ENCODE measurements at places on chromosomes 7 and 10.

GRCh38 chr7:40301486-40302068 lies 166.8 kb downstream of the SUGCT start:
- DNase-seq: no peak

DNA sequence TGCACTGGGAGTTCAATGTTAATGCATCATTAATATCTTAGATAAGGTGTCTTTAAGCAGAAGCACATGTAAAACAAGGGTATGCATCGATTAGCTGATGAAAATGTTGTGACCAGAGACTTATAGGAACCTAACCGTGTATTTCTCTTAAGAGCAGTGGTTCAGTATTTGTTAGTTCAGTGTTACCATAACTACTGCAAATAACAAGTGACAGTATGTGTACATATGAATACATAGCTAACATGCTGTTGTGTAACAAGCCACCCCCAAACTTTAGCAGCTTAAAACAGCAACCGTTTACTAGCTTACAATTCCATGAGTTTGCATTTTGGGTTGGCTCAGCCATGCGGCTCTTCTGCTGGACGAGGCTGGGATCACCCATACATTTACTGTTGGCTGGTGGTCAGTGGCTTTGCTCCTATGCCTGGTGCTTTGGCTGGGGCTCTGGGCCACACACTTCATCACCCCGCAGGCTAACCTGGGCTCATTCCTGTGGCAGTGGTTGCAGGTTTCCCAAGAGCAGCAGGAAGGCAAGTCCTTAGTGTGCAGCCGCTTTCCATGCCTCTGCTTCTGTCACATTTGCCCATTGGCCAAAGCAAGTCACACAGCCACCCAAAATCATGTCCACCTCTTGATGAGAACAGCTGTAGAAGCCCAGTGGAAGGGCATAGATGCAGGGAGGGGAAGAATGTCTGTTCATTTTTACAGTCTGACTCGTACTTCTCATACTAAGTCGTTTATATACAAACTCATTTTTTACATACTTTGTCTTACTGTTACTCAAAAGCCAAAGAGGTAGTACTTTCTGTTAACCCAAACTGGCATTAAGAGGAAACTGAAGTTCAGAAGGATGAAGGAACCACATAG lies 103.3 kb upstream of the GATA3 start:
- DNase-seq: no peak

- no peak for DNase-seq
These were observed 17.6 kb upstream of the FAM221A start for GRCh38 chr7:23662124-23662983.

- DNase-seq: no peak
These were observed 992.7 kb upstream of the MBL2 start for GRCh38 chr10:53765311-53765710.

- DNase-seq: no peak
These were observed 37.4 kb downstream of the ASZ1 start for GRCh38 chr7:117389871-117390270.

- no peak for DNase-seq
These were observed 34.9 kb downstream of the SRPK2 start for GRCh38 chr7:105353752-105354328.

DNA sequence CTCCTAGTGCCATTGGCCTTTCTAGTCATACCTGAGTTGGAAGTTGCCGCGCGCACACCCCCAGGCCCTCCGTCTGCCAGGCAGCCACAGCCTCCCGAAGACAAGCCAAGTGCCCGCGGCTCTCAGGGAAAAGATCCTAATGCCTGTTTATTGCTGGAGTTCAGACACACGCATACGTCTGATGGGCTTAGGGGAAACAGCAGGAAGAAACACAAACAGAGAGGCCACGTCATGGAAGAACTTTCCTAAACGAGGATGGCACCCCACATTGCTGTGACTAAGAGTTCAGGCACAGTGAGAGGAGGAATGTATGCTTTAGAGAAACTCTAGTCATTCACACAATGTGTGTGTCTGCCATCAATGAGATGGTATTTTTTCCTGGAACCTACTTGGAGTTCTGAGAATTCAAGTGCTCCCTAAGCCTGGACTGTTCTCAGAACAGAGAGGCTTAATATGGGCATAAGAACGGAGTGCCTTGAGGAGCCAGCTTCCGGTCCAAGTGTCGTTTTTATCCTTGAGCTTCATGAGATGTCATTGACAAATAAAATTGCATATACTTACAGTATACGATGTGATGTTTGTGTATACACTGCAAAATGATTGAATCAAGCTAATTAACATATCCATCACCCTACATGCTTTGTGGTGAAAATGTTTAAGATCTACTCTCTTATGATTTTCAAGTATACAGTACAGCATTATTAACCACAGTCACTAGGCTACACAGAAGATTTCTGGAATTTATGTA lies 11.6 kb upstream of the RBP3 start:
- DNase-seq: no peak

GRCh38 chr10:49625411-49625810 lies 11.6 kb downstream of the CHAT start:
- no peak for DNase-seq

DNA sequence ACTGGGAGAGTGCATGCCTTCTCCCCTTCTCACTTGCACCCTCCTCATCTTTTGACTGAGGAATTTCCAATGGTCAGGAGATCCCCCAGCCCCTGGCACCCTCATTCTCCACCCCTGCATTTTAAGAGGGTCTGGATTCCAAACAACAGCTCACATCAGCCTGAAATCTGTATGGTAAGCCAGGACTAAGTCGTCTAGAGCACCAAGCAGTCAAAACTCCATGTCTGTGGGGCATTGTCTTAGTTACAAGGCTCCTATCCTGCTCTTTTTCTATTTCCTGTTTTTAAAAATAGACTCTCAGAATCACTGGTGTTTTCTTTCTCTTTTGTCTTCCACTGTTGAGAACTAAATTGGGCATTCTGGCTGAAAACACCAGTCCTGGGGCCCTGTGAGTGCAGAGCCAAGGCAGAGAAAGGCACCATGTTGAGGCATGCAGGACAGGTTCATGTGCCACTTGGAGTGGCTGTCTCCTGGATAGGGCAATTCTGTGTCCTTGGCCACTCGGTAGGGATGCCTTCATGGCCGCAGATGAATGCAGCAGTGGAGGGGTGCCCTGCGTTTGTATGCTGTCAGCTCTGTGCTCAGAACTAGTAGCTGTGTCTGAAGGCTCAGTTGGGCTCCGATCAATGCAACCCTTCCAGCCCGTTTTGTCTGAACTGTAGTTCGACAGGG lies 216.6 kb upstream of the YAE1 start:
- DNase-seq: no peak

DNA sequence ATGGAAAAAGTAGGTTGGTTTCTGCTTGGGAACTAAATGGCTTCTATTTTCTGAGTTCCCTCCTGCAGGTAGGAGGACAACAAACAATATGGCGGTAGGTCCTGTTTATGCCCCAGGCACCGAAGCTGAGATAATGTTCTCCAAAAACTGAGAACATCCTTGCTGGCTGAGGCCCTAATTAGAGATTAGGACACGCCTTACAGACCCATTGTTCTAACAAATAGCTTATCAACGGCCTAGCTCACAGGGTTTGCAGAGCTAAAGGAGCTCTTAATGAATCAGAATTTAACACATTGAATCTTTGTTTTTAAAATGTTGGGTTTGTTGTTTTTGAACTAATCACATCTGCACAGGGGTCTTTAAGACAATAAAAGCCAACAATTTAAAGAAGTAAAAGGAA lies 37.0 kb downstream of the HTR5A start:
- no peak for DNase-seq

GRCh38 chr7:50599385-50599784 lies 34.2 kb upstream of the DDC start:
- no peak for DNase-seq

DNA sequence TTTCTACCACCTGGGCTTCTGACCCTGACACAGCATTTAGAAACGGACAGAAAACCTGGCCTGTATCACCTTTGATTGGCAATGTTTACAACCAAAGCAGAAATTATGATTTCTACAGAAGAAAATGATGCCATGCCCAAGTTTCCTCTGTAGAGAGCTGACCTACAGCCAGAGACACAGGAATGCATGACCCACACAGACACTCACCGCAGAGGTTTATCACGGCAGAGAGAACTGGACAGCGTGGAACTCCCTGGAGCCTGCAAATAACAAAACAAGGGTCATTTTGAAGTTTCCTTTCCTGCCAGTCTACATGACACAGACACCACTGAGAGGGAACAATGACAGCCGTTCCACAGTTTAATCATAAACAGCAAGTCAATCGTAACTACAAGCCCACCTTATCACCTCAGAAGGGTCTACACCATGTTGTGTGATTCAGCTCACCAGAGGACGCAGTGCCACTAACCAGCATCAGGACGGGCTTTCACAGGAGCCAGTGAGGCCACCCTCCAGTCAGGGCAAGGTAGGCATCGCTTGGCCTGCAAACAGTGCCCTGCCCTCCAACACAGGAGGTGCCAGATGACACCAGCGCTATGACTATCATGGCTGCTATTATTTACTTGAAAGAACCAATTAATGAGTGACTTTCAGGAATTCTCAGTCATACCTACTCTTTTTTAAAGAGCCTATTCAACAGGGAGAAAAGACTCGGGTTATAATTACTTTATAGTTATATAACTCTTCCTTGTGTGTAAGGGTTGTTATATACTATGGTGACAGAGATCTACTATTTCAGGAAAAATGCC lies 139.9 kb downstream of the TNS3 start:
- no peak for DNase-seq

DNA sequence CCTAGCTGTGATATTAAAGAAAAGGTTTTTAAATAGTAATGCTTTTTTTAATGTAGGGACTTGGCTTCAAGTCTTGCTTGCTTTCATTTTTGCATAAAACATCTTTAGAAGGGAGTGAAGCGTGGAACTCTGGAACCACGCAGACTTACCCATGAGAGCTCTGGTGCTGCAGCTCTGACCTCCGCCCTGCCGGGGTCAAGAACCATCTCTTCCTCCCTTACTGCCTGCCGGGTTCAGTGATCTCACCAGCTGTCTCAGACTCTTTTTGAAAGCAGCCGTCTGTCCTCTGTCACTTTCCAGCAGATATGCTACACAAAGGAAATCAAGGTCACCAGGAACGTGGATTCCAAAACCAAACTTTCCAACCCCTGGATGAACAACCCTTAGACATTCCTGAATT lies 353.8 kb downstream of the GPR37 start:
- no peak for DNase-seq

- DNase-seq: no peak
These were observed 31.2 kb upstream of the SFTPD start for GRCh38 chr10:79979976-79980687.

DNA sequence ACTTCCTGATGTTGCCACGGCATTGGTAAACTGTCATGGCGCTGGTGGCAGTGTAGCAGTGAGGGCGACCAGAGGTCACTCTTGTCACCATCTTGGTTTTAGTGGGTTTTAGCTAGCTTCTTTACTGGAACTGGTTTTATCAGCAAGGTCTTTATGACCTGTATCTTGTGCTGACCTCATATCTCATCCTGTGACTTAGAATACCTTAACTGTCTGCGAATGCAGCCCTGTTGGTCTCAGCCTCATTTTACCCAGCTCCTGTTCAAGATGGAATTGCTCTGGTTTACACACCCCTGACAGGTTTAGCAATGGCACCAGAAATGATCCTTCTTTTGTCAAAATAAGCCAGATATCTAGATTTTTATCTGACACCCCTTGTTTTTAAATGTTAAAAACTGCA lies 85.3 kb downstream of the ARL4A start:
- no peak for DNase-seq

DNA sequence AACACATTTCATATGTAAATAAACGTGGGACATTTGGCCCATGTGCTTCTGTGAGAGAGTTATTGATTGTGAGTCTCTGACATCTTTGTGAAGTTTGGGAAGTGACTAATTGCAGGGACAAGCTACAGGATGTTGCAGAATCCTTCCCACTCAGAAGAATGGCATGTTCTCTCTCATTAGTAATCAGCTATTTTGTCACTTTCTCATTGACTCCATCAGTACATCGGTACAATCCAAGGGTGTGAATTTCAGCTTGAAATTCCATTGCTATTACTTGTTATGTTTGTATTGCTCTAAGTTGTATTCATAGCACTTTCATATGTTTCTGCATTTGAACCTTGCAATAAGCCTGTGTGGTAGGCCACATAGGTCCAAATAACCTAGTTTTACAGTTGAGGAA lies 100.0 kb upstream of the KCNMA1 start:
- DNase-seq: no peak

- DNase-seq: no peak
These were observed 197.3 kb upstream of the PPP2R2D start for GRCh38 chr10:131703541-131703940.

DNA sequence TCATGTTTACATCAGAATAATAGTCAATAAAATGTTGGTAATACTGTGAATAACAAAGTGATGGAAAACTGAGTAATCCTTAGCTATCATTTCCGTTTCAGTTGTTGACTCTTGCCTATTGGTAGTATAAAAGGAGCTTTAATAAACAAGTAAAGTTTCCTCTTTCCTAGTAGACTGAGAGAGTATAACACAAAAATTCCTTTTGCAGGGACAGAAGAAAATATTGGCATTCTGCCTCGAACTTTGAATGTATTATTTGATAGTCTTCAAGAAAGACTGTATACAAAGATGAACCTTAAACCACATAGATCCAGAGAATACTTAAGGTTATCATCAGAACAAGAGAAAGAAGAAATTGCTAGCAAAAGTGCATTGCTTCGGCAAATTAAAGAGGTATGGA lies 9.4 kb downstream of the KIF20B start:
- no peak for DNase-seq

GRCh38 chr7:94375691-94376090 lies 19.0 kb upstream of the COL1A2 start:
- DNase-seq: no peak

GRCh38 chr7:128876978-128877755 lies 14.5 kb downstream of the ATP6V1F start:
- DNase-seq: no peak

DNA sequence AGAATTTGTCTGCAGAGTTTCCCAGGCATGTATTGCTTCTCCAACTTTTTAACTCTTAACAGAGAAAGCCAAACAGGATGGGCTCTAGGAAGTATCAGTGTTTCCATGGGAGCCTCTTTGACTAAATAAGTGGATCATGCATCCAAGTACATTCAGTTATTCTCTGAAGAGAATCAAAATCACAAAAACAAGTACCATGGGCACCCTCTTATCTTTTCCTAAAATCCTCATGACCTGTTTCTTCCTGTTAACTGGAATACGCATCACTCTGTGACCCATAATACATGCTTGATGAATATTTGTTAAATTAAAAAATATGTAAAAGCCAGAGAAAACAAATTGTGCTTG lies 186.9 kb upstream of the MGMT start:
- no peak for DNase-seq

GRCh38 chr10:95783741-95784140 lies 27.8 kb downstream of the ENTPD1 start:
- no peak for DNase-seq

DNA sequence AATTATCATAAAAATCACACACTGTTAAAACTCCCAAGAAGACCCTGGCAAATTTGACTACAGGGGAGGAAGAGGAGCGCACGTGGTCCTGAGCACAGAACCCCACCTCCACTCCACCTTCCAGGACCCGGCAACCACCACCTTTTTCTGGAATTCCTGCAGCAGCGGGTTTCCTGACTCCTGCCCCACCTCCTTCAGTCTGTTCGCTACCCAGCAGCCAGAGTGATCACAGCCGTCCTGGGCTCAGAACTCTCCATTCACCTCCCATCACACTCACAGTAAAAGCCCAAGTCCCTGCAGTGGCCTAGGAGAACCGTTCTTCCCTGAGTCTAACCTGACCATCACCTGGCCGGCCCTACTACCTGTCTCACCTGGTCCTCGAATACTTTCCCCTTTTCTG lies 107.4 kb upstream of the FAM204A start:
- no peak for DNase-seq

GRCh38 chr10:9302140-9302746 lies 1247.8 kb downstream of the GATA3 start:
- peak; percentile 32 for DNase-seq

- peak; percentile 99 for DNase-seq
These were observed 356 bp upstream of the NDUFB2 start for GRCh38 chr7:140696024-140696679.

Data from HEK293T (cell line).